CD8-positive, alpha-beta memory T cell (primary cell): ENCODE measurements at places on chromosomes 4 and X. TPM values are rescaled to one million over a fixed set of nuclear protein-coding genes. Genes with fewer than 3 reads are reported as not detected.

DNA sequence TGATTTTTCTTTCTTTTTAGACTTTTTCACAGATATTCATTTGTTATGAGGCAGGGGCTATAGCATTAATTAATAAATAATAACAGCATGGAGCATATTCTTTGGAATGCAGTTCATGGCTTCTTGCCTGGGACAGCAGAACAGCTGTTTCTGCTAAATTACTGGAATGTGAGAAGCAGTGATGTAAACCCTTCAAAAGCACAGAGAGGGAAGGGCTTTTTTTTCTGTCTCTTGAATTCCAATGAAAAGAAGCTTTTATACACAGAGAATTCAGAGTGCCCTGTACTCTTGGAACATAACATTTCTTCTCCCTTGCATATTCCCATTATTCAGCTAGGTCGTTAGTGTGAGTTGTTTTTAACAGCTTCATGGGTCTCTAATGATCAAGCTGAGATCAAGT is 28.5 kb upstream of the ANK2 start:
- H3K27ac ChIP-seq, result no peak overlapping the region
- no peaks in the 10 kb centered on the region for H3K27me3 ChIP-seq
- no peaks in the 10 kb centered on the region for H3K4me1 ChIP-seq
- DNase-seq, result no peak

The ATOH1 gene
- total RNA-seq, result not detected

- H3K27me3 ChIP-seq, result no peaks in the 10 kb centered on the region
- H3K4me1 ChIP-seq, result no peaks in the 10 kb centered on the region
- H3K27ac ChIP-seq, result no peak overlapping the region
- H3K36me3 ChIP-seq, result no peaks in the 10 kb centered on the region
Measured at GRCh38 chrX:85243155-85243554, 424 bp downstream of the SATL1 start.

- peak overlapping the region; percentile 24 for H3K27ac ChIP-seq
- H3K36me3 ChIP-seq, result no peaks in the 10 kb centered on the region
- H3K4me1 ChIP-seq, result no peaks in the 10 kb centered on the region
- H3K27me3 ChIP-seq, result no peaks in the 10 kb centered on the region
- no peak overlapping the region for H3K4me3 ChIP-seq
Measured at GRCh38 chr4:126735294-126736132, 897.2 kb upstream of the INTU start.
